ENCODE measurements at places on chromosomes 4 and X. TPM values are rescaled to one million over a fixed set of nuclear protein-coding genes. Genes with fewer than 3 reads are reported as not detected.

GRCh38 chrX:9465380-9466123 lies 694 bp downstream of the TBL1X start:
- no peak for DNase-seq

DNA sequence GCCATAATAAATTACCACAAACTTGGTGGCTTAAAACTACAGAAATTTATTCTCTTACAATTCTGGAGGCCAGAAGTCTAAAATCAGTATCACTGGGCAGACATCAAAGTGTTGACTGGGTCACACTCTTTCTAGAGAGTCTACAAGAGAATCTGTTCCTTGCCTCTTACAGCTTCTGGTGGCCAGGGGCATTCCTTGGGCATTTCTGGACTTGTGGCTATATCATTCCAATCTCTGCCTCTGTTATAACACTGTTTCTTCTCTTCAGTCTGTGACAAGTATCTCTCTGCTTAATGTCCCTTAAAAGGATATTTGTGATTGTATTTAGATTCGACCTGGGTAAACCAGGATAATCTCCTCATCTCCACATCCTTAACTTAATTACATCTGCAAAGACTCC lies 207.3 kb upstream of the DCAF8L1 start:
- no peak for DNase-seq

DNA sequence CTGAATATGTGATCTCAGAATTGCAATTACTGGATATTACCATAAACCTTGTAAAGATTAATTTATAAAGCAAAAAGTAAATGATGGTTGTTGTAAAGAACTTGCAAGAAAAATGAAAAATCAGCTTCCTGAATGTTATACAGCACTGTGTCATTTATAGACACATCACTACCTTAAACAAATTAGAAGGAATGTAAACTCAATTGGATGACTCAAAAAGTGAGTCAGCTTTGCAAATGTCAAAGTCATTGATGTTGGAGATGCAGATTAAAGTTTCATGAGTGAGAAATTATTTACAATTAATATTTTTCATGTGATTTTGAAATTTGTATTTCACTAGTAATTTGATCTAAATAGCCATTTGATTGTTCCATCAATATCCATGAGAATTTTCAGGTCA lies 193.2 kb downstream of the RAPGEF2 start:
- peak; percentile 61 for DNase-seq

- peak; percentile 43 for DNase-seq
Observed at GRCh38 chrX:134821370-134821769, 163.1 kb upstream of the PLAC1 start.

DNA sequence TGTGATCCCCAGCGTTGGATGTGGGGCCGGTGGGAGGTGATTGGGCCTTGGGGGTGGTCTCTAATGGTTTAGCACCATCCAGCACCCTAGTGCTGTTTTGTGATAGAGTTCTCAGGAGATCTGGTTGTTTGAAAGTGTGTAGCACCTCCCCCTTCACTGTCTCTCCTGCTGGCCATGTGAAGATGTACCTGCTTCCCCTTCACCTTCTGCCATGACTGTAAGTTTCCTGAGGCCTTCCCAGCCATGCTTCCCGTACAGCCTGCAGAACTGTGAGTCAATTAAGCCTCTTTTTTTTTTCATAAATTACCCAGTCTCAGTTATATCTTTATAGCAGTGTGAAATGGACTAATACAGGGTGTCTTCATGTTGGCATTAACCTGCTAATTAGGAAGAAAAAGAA lies 19.3 kb upstream of the TBC1D14 start:
- no peak for DNase-seq

GRCh38 chr4:128379860-128380259 lies 92.2 kb upstream of the PGRMC2 start:
- DNase-seq = peak; percentile 55

- no peak for DNase-seq
Observed at GRCh38 chr4:122775987-122776836, 43.7 kb downstream of the BBS12 start.

- peak; percentile 0 for DNase-seq
Observed at GRCh38 chrX:73214426-73215094, at the start of gene NAP1L2. NAP1L2 (minus strand) TSS chrX:73214851; CDS start chrX:73214492, 359 bp downstream.

The SULT1B1 gene
- under 0.01 TPM for total RNA-seq
